ENCODE measurements at places on chromosomes 2 and 18.
A peak's percentile ranks its signal among the peaks of the same experiment; 100 is the strongest.

GRCh38 chr2:144261966-144262365, 258.0 kb downstream of the ZEB2 start:
- DNase-seq = no peak

- DNase-seq = no peak
Measured at GRCh38 chr2:101893681-101894381, 97.9 kb upstream of the IL1R2 start.

GRCh38 chr2:45862843-45863242, 211.4 kb downstream of the PRKCE start:
- no peak for DNase-seq

DNA sequence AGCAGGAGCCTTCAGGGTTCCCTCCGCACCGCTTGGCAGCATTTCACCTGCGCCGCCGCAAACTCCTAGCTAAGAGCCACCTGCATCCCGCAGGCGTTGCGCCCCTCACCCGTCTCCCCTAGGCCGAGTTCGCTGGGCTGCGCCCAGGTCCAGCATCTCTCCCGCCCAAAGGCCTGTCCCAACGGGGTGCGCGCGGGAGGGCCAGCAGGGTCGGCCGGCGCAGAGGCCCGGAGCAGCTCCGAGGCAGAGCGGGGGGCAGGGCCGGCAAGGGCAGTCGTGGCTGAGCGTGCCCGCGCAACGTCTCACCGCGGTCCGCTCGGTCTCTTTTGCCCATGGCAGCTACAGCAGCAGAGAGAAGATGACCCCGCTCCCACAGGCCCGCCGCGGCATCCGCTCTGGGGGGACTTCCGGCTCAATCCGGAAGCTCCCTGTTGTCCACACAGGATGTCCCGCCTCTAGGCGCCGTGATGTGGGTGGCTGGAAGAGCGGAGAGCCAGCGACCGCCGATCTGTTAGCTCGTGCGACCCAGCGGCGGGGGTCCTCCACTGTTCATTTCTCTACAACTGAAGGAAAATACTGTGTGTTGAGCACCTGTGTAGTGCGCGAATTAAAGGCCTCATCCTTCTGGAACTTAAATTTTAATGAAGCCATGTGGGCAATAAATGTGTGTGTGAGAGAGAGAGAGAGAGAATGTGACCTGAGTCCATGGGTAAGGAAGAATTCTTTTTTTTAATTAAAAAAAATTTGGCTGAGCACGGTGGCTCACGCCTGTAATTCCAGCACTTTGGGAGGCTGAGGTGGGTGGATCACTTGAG, at the start of gene ERCC3:
Gene ERCC3 (minus strand): TSS at position 397 of the 815 bp plus-strand sequence. CDS start 63 bp downstream, at position 334.
- peak; percentile 79 for DNase-seq

- DNase-seq = no peak
Measured at GRCh38 chr18:21741312-21741561, 645 bp downstream of the MIB1 start.

- no peak for DNase-seq
Measured at GRCh38 chr2:191158747-191159146, 8.0 kb upstream of the STAT4 start.

DNA sequence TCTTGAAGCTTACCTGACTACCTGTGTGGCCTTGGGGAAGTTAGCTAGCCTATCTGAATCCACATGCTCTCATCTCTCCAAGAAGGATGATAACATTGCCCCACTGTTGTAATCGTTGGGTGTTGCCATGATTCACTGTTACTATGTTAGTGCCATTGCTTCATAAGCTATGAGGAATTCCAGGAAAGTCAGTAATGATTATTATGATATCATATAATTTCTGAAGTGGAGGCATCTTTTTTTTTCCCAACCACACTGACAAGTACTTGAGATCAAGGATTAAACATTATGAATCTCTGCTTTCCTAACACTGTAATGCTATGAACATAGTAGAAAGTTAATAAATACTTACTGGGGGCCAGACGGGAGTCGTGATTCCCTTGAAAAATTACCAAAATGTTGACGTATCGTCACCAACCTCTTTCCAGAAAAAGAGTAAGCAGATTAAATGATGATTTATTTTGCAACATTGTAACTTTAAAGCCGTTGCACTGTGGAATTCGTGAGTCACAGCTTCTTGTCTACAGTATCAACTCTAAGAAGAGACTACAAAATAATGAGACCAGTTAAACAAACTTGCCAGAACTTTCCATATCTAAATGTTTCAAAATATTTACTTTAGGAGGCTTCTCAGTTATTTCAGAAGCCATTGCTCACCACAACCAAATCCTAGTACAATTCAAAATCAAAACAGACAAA, 459.9 kb downstream of the PIK3C3 start:
- no peak for DNase-seq

DNA sequence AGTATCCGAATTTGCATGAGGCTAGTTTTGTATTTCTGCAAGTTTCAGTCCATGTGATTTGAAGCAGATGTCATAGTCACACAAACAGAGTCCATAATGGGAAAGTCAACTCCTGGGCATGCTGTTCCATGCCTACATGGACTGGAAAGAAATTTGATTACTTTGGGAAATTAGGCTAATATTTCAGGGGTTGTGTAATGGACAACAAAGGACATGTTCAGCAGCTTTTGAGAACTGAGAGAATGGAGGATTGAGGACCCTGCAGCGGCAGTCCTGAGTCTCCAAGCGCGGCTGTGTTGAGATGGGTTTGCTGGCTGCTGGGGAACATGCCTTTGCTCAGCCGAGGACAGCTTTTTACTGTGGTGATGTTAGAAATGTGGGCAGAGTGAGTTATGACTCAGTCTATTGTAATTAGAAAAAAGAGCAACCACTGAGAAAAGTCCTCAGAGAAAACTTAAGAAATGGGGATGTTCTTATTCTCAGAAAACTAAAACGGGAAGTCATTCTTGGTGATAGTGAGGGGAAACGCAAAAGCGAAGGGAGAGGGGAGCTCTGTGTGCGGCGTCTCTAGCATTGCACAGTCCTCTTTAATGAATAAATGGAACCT, 149.2 kb downstream of the FAM210A start:
- DNase-seq = no peak

GRCh38 chr2:237219826-237220225, 134.1 kb downstream of the COPS8 start:
- no peak for DNase-seq

GRCh38 chr18:30386624-30387023, 655.9 kb downstream of the DSC3 start:
- no peak for DNase-seq

- DNase-seq = no peak
Measured at GRCh38 chr18:75923169-75923568, 495.7 kb upstream of the SMIM21 start.

DNA sequence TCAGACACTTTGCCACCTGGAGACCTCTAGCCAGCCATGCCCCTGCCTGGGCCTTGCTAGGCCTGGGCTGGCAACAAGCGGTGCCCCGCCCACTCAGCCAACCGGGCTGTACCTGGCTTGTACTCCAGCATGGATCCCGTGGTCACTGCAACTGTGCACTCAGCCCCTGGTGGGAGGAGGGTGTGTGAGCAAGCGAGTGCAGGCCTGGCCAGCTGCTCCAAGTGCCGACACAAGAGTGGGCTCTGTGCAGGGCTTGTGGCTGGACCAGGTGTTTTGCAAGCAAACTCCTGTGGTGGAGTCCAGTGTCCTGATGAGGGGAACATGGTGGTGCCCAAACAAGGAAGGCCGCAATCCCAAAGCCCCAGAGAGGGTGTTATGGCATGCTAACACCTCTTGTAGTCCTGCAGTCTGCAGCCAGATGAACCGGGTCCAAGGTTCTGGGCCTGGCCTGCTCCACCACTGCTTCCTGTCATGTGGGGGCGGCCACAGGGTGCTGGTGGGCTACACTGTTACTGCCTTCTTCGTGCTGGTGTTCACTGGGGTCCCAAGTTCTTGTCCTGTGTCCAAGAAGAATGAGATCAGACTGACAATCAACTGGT, 60.1 kb upstream of the CD28 start:
- no peak for DNase-seq

- no peak for DNase-seq
Measured at GRCh38 chr2:98793275-98793674, 62.3 kb upstream of the MGAT4A start.

- DNase-seq = no peak
Measured at GRCh38 chr2:190303647-190304046, 16.0 kb downstream of the HIBCH start.

DNA sequence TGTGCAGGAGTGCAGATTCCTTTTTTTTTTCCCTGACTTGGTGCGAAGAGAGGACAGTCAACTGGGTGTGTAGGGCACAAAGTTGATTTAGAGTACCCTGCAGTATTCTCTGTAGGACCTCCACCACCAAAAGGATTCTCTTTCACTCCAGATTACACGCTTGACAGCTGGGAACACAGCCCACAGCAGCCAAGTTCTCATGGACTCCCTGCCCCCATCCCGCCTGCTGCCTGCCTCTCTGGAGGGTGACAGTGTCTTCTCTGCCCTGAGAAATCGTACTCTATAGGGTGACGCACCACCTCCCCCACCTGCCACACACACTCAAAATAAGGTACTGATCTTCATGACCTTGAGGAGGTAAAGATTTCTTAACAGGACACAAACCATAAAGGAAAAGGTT, 26.6 kb upstream of the IHH start:
- DNase-seq = no peak

- no peak for DNase-seq
Measured at GRCh38 chr2:48548840-48549239, 18.9 kb downstream of the STON1 start.

- DNase-seq = no peak
Measured at GRCh38 chr2:236621786-236622185, 52.2 kb downstream of the ACKR3 start.

DNA sequence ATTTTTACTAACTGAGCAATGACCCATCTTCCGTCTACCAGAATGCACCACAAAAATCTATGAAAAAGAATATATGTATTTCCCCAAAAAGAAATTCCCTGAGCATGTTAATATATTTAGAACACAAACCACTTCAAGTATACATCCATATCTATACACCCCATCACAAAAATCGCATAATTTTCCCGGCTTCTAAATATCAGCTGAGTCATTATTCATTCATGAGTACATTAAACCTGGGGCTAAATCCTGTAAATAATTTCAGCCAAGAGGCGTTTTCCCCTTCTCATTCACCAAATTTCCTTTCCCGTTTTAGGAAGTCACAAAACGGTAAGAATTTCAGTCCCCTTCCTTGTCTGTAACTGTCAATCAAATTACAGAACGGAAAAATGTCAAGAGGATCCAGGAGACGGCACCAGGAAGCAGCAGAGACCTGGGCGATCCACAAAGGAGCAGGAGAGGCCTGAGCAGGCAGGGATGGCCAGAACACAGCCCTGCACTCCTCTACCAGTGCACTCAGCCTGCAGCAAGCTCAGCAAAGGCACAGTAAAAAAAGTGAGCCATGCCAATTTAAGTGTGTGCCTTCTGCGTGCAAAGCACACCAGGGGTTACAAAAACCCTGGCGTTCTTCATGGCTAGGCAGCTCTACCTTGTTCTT, 300.7 kb downstream of the TCF4 start:
- no peak for DNase-seq

Measured in activated naive CD4-positive, alpha-beta T cell treated with anti-CD3 and anti-CD28 coated beads, Interleukin-2, amount 50 U/mL, for 72 hours (primary cell).